ENCODE measurements at places on chromosomes 11 and 22.
A peak's percentile ranks its signal among the peaks of the same experiment; 100 is the strongest.

- no peak for DNase-seq
These were observed 319.2 kb downstream of the LARGE1 start for GRCh38 chr22:33601062-33601461.

DNA sequence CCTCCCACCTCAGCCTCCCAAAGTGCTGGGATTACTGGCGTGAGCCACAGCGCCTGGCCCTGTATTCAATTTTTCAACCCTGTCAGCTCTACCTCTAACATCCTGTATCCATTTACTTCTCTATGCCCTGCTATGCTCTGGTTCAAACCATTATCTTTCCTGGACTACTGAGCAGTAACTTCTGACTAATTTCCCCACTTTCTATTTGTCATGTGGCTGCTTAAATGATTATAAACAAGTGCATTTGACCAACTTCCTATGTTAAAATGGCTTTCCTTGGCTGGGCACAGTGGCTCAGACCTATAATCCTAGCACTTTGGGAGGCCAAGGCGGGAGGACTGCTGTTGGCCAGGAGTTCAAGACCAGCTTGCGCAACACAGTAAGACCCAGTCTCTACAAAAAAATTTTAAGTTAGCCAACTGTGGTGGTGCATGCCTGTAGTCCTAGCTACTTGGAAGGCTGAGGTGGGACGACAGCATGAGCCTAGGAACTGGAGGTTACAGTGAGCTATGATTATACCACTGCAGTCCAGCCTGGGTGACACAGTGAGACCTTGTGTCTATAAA, 2.1 kb downstream of the MED19 start:
- DNase-seq: no peak

GRCh38 chr22:33081686-33082590, 23.8 kb upstream of the SYN3 start:
- DNase-seq: no peak

- no peak for DNase-seq
These were observed 13.3 kb downstream of the GGTLC2 start for GRCh38 chr22:22657712-22658111.

GRCh38 chr22:35418088-35418487, 18.1 kb downstream of the MCM5 start:
- DNase-seq: no peak

DNA sequence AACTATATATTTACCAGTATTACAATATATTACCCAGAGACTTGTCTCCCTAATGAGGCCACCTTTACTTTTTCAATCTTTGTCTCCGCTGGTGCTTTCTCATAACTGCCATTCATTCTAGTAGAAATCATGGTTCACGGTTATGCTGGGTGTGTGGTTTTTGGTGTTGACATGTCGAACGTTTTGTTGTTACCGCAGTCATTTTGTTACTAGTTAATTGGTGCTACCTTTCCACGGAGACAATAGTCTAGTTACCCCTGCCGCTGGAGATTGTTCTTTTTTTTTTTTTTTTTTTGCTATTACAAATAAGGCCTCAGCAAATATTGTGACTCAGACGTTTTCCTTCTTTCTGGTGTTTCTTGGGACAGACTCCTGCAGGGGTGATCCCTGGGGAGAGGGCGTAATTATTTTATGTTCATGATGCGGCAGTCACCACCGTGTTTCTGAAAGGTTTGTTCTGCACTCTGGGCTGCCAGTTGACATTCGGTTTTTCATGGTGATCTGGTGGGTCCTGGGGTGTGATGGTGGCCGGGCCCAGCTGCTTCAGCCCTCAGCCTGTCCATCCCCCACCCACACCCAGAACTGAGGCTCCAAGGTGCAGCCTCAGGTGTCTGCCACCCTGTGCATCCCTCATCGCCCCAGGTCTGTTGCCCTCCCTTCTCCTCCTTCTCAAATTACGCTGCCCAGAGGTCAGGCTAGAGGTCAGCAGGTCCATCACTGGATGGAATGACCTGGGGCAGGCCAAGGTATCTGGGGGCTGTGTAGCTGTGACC, 28.6 kb downstream of the LRP5 start:
- DNase-seq: no peak

DNA sequence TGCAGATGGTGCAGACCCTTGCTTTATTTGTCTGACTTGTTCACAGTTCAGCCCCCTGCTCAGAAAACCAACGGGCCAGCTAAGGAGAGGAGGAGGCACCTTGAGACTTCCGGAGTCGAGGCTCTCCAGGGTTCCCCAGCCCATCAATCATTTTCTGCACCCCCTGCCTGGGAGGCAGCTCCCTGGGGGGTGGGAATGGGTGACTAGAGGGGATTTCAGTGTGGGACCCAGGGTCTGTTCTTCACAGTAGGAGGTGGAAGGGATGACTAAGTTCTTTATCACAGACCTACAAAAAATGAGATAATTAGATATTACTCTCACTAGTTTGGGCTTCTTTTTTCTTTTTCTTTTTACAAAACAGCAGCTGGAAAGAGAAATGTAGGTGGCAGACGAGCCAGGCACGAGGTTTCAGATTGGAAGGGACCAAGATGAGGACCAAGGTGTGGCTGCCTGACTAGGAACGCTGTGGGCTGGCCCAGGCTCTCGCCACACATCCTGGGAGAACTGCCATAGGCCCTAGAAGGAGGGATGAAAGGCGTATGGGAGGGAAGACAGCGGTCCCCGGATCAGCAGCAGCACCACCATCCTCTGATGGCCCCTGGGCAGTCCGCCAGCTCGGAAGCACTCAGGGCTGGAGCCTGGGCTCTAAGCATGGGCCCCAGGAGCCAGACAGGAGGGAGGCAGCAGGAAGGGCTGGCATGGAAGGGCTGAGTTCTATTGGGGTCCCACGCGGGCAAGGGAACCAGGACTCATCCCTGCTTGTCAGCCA, 14.2 kb downstream of the TXN2 start:
- peak; percentile 78 for DNase-seq

- DNase-seq: no peak
These were observed 6.3 kb downstream of the OVOL1 start for GRCh38 chr11:65793144-65793581.

GRCh38 chr22:25193548-25193947, 6.1 kb upstream of the CRYBB3 start:
- no peak for DNase-seq

DNA sequence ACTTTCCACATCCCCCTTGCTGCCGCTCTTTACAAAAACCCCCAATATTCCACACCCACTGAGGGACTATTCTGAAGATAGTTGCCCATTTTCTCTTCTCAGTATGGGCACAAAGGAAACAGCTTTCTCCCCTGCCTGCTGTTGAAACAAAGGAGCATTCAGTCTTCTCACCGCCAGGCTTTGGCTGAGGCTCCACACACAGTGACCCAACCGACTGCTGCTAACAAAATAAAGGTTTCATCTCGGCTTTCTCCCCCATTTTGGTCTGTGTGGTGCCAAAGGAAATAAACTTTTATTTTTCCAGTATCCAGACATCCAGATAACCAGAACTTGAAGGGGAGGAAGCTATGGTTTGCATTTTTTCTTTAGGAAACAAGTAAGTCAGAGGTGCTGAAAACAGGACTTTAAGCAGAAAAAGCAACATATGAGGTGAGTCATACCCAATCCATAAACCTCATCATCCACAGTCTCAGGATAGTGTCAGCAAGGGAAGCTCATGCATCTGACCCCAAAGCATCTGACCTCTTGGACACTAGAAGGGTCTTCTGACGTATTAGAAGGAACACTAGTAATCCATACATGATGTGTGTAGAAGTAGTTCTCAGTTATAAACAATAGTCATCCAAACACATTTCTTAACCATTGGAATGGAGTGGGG, 6.4 kb downstream of the CLMP start:
- peak; percentile 66 for DNase-seq

DNA sequence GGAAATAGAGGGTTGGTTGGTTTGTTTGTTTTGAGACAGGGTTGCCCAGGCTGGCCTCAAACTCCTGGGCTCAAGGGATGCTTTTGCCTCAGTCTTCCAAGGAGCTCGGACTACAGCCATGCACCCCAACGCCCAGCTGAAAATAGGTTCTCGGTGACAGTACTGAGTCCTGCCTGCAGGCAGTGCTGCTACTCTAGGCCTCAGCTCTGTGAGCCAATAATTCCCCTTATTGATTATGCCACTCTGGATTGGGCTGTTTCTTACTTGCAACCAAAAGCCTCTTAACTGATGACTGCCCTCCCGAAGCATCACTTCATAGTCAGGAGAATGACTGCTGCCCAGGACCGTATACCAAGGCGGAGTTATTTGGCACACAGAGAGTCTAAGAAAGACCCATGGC, 1.2 kb upstream of the C11orf16 start:
- no peak for DNase-seq

GRCh38 chr11:122804796-122805195, 33.5 kb upstream of the CRTAM start:
- DNase-seq: no peak
